Activated T-helper 9 cell treated with anti-CD3 and anti-CD28 coated beads, Interleukin-2, amount 50 U/mL, for 16 hours (primary cell): ENCODE measurements at places on chromosomes 2 and 18.

DNA sequence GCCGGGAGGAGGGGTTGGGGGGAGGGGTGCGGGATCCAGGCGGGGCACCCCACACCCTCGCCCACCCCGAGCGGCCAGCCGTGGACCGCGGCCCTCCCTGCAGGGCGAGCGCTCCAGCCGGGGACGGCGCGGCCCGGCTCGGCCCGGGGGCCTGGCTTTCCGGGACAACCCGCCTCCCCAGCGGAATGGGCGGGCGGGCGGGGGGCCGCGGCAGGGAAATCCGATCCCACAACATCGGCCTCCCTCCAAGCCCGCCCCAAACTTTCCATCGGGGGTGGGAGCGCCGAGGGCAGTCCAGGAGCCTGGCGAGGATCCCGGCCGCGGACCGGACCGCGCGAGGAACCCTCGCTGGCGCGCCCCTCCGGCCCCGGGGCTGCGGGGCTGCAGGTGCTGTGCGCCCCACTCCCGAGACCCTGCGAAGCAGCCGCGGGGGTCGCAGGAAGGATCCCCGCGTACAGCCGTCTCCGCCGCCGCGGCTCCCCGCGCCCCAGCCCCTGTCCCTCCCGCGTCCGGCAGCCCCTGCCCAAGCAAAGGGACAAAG, 529 bp downstream of the SEMA4C start:
- no peak for DNase-seq

DNA sequence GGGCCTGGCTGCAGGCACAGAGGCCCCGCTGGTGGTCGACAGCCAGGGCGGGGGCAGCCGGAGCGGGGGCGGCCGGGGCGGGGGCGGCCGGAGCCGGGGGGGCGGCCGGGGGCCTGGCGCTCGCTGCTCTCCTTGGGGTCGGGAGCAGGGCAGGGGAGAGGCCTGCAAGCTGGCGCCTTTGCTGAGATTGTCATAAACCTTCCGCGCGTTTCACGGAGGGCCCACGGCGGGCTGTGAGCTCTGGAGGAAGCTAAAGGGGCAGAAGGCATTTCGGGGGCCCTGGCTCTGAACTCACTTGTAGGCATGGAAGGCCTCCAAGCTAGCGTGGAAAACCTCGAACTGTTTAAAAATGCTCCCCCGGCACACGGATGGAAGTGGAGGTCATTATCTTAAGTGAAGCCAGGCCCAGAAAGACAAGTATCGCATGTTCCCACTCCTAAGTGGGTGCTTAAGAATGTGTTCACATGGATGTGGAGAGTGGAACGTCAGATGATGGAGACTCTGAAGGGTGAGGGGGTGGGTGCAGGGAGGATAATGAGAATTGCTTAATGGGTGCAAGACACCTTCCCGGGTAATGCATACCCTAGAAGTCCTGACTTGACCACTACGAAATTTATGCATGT, 629 bp downstream of the PRELID3A start:
- DNase-seq: no peak

GRCh38 chr18:14000884-14001283, 85.5 kb upstream of the MC2R start:
- DNase-seq: no peak

- no peak for DNase-seq
Observed at GRCh38 chr18:57574866-57575265, 11.6 kb downstream of the FECH start.

GRCh38 chr2:19225126-19225525, 133.3 kb downstream of the OSR1 start:
- no peak for DNase-seq

DNA sequence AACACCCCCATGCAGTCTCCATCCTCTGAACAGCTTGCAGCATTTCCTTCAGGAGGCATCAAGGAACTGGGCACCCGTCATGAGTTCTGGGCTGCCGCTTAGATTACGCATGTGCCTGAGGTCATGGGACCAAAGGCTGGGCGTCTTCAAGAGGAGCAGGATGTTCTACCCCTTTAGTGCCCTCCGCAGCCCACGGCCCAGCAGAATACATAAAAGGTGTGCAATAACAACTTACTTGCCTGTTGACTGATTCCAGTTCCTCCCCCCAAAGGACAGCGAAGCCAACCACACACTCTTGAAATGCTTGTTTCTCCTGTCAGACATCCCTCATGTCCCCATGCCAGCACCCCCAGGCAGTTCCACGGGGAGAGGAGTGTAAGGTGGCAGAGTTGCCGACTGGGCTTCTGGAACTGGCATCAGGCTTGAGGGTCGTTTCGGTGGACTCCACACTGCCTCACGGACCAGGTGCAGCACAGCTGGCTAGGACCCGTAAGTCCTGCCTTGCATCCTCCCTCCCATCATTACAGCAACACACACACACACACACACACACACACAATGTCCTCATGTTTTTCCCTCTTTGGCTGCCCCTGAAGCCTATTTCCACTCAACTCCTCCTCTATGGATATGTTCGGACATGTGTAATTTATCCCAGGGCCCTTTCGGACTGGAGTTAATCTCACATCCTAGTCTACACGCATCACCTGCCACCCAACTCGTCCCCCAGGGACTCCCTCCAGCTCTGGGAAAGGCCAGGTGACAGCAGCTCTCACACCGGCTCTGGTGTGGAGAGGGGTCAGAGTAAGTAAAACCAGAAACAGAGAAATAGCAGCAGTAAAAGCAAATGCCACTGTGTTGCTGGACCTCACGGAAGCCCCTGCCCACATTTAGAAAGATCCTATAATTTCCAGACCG, 200.7 kb downstream of the BCL11A start:
- no peak for DNase-seq
